NCI-H1105 (cell line): ENCODE measurements at places on chromosomes 6 and 20.

DNA sequence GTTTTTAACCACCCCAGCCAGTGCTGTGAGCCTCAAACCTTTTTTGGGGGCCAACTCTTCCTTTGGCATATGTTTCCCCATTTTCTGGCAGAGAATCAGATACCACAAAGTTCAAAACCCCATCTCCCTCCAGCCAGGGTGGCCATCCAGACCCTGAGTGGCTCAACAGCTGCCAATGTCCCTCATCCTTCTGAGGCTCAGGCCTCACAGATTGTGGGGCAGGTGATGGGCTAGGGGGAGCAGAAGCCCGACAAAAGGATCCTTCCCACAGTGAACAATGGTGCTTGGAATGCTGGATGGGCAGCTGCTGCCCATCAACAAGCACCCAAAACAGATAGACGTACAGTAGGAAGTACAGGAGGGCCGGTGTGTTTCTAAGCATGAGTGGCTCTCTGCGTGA, 42.6 kb upstream of the IL17A start:
- no peak for DNase-seq

- no peak for DNase-seq
Observed at GRCh38 chr6:15340775-15341174, 94.9 kb downstream of the JARID2 start.

DNA sequence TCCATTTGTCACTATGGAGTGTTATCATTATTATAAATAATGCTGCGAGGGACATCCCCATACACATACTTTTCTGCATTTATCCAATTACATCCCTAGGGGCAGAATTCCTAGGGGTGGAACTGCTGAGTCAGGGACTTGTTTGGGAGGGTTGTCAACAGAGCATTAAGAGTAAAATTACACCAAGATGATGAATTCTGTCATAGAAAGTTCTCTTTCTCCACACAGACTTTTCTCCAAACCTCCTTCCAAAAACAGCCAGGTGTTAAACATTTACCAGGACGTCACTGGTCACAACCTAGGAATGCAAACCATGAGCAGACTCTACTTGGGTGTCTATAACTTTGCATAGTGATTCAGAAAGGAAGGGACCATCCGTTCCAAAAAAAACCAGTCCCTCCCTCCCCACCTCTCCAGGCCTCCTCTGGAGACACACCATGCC, 95.5 kb downstream of the PRND start:
- DNase-seq, result no peak

DNA sequence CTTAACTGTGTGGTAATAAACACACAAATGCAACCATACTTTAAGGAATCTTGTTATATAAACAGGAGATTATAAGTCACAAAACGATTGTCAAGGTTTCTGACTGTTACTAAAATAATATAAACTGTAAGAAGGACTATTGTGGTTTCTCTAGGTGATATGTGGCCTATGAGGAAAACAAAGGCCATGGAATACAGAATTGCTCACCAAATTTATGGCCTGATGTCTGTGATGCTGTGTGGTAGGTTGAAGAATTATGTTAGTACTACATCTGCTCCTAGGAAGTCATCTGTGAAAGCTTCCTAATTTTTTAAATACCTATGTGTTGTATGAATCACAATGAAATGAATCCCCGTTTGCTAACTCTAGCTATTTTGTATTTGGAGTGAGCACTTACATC, 875.4 kb upstream of the MAP3K7 start:
- DNase-seq, result no peak

DNA sequence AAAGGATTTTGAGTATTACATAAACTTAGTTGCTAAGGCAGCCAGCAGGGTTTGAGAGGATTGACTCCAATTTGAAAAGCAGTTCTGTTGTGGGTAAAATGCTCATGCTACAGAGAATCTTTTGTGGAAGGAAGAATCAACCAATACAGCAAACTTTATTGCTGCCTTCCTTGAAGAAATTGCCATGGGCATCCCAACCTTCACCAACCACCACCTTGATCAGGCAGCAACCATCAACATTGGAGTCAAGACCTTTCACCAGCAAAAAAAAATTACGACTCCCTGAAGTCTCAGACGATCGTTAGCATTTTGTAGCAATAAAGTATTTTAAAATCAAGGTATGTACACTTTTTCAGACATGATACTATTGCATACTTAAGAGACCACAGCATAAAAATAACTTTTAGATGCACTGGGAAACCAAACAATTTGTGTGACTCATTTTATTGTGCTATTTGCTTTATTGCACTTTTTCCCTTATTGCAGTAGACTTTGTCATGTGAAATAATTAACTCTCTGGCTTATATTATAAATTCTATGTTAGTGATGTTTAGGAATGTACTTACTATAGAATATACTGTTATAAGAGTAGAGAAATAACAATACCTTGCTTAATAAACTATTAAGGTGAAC, 390.8 kb downstream of the CDKAL1 start:
- DNase-seq, result no peak

DNA sequence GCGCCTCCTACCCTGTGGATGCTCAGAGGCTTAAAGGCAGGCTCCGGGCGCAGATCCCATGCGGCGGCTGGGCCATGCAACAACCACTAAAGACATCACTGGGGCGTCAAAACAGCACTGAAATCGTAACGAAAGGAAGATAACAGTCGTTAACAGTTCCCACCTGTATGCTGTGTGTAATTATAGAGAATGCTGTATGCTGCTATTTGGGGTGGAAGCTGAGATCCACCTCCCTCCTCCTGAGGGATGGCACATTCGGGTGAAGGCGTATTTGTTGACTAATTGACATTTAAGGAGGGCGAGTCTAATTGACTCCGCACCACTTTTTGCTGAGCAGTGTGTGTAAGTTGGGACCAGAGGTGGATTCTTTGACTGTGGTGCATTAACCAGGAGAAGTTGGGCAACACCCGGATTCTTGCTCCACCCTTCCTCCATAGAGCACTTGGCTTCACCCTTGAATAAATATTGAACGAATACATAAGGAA, 687 bp downstream of the SLC35A1 start:
- peak; percentile 60 for DNase-seq

- peak; percentile 95 for DNase-seq
Observed at GRCh38 chr6:169665289-169665688, 36.5 kb downstream of the WDR27 start.

GRCh38 chr6:47938405-47938804, 156.6 kb downstream of the OPN5 start:
- DNase-seq, result no peak

DNA sequence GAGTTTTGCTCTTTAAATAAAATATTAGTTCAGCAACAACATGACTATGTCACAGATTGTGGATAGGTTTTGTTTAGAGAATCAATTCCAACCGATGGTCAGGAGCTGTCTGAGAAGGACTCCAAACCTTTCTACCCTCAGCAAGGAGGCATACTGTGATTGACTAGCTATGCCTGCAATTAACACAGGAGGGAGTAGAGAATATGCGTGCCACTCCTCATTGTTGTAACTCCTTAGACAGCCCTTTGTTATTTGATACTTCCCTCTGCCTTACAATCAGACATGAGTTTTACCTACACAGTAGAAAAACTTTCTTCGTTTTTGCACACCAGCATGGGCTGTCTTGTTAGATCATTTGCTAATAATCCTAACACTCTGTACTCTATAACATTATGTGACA, 796.5 kb downstream of the PRIM2 start:
- DNase-seq, result no peak

- no peak for DNase-seq
Observed at GRCh38 chr6:114407426-114408035, 64.7 kb upstream of the HS3ST5 start.

- no peak for DNase-seq
Observed at GRCh38 chr6:166354143-166354542, 11.8 kb upstream of the SFT2D1 start.

DNA sequence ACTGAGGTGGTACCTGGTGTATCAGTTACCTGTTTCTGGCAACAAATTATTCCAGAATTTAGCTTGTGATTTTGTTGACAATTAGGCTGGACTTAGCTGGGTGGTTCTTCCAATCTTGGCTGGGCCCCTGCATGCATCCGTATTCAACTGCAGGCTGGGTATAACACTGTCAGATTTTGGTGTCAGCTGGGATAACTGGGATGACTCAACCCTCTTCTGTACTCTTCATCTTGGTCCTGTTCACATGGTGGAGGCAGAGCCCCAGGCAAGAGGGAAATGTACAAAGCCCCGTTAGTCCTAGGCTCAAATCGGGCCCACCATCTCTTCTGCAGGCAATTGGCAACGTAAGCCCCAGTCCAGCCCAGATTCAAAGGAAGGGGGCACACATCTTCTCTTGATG, 89.2 kb downstream of the PHACTR3 start:
- no peak for DNase-seq

DNA sequence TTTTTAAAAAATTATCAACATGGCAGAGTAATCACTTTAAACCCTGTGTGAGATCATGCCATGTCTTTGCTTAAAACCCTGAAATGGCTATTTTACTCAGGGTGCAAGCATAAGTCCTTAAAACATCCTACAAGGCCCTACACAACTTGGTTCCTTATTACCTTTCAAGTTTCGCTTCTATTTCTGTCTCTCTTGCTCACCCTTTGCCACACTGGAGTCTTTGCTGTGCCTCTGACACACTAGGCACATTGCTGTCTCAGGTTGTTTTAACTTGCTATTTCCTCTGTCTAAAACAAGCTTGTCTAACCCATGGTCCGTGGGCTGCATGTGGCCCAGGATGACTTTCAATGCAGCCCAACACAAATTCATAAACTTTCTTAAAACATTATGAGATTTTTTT, 55.6 kb downstream of the KIAA0408 start:
- no peak for DNase-seq

DNA sequence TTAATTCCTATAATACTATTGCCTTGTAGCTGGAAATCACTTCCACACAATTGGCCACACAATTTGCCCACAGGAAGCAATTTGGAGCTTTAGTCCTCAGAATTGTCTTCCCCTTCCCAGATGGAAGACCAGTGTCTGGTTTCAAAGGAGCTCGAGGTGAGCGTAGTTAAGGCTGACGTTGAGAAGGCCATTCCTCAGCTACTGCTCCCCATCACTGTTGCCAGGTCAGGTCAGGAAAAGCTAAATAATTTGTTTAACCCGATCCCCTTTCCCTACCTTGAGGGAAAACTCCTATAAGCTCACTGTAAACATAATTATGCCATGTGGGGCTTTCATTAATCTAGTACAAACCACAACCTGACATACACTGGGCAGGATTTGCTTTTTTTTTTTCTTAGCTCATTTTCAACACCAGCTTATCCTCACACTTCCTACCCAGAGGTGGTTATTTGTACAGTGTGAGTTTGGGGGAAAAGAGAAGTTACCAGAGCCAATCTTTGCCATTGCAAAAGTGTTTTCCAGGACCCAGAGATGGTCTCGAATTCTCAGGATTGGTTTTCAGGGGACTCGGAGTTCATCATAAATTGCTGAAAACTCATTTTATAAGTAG, 242.7 kb downstream of the CLIC5 start:
- no peak for DNase-seq

DNA sequence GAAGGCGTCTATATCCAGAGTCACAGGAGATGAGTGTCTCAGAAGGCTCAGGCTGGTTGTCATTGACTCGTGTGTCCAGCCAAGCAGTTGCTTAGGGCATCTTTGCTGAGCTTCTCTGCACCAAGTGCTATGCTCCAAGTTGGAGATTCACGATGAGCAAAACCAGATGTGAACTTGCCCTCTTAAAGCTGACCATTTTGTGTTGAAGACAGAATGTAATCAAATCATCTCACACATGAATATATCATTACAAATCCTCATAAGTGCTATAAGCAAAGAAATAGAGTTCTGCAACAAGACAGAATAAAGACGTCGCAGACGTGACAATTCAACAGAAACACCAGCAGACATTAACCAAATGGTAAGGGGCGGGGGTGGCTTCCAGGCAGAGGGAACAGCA, 103.9 kb downstream of the ALDH8A1 start:
- no peak for DNase-seq

DNA sequence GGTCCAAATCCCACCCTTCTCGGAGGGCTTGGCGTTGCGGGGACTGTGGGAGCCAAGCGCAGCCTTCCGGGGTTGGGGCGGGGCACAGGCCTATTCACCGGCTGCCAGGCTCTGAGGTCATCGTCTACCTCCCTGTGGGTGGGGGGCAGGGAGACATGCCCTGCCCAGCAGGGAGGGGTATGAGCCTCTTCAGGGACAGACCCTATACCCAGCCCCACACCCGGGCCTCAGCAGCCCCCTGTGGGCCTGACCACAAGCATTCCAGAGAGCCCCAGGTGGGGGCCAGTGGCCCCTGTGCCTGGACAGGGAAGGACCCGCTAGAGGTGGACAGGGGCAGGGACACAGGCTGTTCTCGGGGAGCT, 11.6 kb downstream of the LAMA5 start:
- no peak for DNase-seq

DNA sequence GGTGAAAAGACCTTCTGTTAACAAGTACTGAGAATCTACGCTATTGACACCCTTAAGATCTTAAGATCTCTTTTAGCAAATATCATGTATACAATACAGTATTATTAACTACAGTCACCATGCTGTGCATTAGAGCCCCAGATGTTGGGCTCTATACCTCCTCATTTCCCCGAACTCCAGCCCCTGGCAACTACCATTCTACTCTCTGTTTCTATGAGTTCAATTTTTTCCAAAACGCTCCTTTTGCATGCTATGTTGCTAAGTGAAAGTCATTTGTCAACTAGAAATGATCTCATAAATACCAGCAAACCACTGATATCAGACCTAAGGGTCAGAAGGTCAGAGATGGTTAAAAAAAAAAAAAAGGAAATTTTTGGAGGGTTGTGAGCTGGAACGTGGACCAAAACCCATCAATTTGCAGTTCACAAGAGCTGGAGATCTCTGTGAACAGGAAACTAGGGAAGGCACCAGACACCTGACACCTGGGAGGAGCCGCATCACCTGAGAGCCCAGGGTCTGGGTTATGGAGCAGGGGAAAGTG, 122.0 kb upstream of the KCNK16 start:
- DNase-seq, result no peak

GRCh38 chr20:12311094-12311865, 393.6 kb downstream of the BTBD3 start:
- DNase-seq, result no peak

DNA sequence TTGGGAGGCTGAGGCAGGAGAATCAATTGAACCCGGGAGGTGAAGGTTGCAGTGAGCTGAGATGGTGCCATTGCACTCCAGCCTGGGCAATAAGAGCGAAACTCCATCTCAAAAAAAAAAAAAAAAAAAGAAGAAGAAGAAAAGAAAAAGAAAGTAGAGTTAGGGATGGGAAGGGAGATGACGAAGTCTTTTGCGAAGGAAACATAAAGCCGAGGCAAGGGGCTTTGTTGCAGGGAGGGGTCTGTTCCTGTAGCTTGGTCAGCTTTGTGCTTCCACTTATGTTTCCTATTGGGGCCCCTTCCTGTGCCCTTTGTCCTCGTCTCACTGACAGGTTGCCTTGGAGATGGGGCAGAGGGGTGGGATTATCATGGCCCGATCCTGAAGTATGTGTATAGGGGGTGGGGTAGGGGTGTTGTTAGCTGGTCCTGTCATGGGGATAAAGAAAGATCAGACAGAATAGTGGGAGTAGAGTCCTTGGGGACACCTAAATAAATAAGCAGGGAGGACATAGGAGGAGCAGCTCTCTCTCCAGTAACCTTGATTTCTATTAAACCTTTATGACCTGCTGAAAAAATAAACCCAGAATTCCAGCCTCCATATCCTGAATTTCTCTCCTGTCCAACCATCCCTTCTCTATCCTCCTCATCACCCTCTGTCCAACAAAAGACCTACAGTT, 1.1 kb upstream of the CLIC1 start:
- DNase-seq, result no peak
